ENCODE measurements at places on chromosomes 2 and 18.
A peak's percentile ranks its signal among the peaks of the same experiment; 100 is the strongest.

DNA sequence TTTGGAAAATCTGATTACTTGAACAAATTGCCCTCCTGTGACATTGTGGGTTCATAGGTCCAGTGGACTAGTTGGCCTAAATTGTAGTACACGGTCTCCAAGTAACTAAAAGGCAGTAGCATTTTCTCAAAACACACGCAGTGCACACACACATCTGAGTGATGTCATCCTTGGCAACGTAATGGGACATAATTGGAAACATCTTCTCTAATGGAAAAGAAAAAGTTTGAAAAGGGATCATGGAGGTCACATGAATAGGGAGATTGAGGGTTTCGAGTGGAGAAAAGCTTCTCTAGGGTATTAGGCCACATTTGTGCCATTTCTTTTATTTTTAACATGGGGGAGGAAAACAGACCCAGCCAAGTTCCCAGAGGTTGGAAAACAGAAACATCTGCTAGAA lies 93.3 kb downstream of the MAP4K4 start:
- no peak for DNase-seq

- DNase-seq = no peak
These were observed 413.3 kb downstream of the BCL11A start for GRCh38 chr2:60140185-60140584.

- DNase-seq = no peak
These were observed 108.2 kb downstream of the RHBDD1 start for GRCh38 chr2:226943862-226944620.

GRCh38 chr2:228916416-228917090 lies 354.5 kb downstream of the PID1 start:
- no peak for DNase-seq

DNA sequence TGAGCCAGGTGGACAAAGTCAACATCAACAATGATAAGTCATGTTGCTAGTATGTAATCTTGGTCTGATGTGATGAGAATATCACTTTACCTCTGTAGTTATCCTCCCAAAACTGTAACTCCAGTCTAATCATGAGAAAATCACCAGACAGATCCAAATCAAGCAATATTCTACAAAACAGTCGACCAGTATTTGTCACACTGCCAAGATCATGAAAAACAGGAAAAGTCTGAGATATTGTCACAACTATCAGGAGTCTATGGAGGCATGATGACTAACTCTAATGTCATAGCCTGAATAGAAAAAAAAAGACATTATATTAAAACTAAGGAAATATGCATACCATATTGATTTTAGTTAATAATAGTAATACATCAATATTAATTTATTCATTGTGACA lies 1883.3 kb upstream of the CELF4 start:
- no peak for DNase-seq

DNA sequence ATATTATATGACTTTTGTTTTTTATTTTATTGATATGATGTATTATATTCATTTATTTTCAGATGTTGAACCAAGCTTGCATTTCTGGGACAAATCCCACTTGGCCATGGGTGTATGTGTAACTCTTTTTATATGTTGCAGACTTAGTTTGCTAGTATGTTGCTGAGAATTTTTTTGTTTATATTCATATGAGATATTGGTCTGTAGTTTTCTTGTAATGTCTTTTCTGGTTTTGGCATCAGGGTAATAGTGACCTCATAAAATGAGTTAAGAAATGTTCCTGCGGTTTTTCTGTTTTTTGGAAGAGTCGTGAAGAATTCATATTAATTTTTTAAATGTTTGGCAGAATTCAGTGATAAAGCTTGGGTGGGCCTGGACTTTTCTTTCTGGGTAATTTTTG lies 88.7 kb downstream of the ASB1 start:
- DNase-seq = no peak

DNA sequence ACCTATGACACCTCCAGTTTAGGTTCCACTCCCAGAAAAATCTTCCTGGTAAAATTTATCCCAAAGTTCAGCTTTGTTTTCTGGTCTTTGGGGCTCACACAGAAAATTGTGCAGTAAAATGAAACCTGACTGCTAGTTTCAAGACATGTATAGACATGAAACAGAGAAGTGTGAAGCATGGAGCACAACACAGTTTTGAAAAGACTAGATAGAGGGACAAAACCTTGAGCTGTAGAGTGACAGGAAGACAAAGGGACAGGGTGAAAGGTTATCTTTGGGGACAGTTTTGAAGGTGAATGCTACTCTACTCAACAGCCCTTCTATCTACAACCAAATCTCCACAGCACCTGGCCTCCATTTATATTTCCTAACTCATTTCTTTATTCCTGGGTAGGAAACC lies 352.6 kb downstream of the RBM43 start:
- no peak for DNase-seq

- DNase-seq = no peak
These were observed 361.3 kb downstream of the ZNF521 start for GRCh38 chr18:24990671-24991134.

GRCh38 chr2:231483398-231484329 lies 19.4 kb upstream of the NCL start:
- DNase-seq = no peak

GRCh38 chr2:108403494-108403893 lies 25.7 kb downstream of the SULT1C4 start:
- no peak for DNase-seq

DNA sequence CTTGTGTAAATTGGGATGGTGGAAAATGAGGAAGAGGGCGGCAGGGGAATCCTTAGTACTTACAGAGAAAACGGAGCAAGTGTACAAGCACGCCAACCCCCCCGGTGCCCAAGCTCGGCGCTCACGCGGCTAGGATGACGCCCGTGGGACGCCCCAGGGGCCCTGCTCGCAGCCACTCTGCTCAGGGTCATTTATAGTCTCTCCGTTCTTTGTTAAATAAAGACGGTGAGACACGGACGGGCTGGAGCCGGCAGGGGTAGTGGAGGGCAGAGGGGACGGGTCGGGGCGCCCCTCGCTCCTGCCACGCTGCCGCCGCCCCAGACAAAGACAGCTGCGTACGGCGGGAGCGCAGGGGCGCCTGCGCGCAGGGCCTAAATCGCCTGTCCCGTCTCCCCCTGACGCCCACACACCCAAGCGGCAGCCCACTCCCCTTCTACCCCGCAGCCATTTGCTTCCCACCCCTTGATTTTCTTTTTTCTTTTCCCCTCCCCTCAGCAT lies 37.8 kb downstream of the PCBP1 start:
- DNase-seq = peak; percentile 48

DNA sequence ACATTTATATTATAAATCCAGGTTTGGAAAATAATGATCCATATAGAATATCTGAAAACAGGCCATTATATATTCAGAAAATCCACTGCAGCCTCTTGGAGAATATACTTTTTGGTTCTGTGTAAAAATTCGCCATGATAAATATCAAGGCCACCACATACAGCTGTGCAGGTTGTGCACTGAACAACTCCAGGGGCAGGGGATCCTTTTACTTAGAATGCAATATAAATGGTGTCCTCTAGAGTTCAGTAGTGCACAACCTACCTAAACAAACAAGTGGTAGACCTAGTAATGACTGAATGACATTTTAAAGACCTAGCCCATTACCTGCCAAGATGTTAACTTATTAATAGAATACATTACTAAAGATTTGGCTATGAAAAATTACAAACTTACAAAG lies 22.4 kb downstream of the MOGAT1 start:
- DNase-seq = no peak

DNA sequence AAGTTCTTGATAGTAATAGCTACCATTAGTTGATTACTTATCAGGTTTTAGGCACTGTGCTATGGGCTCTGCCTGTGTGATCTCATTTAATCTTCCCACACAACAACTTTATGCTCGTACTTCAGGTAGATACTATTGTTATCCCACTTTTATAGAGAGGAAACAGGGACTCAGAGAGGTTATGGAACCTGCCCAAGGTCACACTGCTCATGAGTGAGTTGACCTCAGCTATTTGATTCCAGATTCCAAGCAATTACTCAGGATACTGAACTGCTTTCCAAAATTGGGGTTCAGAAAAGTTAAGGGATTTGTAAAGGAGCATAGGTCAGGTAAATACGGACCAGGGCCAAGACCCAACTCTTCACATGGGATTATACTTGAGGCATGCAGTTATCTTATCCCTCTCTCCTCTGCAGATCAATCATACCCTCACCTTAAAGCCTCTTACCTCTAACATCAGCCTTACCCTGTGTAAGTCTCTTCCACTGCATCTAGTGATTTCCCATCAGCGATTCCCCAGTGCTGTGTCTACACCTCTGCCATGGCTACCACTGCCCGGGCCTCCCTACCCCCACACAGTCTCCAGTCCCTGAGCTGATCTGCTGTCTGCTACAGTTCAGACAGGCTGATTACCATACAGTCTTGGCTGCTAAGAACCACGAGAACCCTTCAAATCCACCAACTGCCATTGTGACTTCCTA lies 74.4 kb downstream of the ANTXR1 start:
- no peak for DNase-seq

DNA sequence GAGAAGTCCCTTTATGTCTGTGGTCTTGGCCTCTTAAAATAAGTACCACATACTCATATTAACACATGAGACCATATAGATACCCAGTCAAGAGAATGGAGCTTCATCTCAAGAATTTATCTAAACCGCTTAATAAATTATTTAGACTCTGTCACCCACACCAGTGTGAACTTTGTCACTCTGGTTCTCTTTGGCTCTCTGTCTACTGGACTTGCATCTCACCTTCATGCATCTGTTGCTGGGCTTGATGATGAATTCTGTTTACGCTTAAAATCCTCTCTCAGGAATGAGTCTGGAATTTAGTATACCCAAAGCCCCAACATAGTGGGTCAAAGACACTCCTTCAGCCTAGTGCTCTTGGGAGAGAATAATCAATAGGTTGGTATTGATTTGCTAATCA lies 73.9 kb downstream of the SETBP1 start:
- DNase-seq = no peak

- DNase-seq = no peak
These were observed 4.8 kb upstream of the SNED1 start for GRCh38 chr2:240993446-240994170.

GRCh38 chr2:99808361-99809200 lies 318.8 kb upstream of the REV1 start:
- DNase-seq = no peak

Data from substantia nigra (tissue), 51 donors.